ENCODE measurements at places on chromosomes 12 and 14.
A peak's percentile ranks its signal among the peaks of the same experiment; 100 is the strongest.

GRCh38 chr14:52563120-52563519 is 10.5 kb downstream of the GPR137C start:
- no peak for DNase-seq

GRCh38 chr12:61765926-61766325 is 494.3 kb upstream of the USP15 start:
- DNase-seq = no peak

DNA sequence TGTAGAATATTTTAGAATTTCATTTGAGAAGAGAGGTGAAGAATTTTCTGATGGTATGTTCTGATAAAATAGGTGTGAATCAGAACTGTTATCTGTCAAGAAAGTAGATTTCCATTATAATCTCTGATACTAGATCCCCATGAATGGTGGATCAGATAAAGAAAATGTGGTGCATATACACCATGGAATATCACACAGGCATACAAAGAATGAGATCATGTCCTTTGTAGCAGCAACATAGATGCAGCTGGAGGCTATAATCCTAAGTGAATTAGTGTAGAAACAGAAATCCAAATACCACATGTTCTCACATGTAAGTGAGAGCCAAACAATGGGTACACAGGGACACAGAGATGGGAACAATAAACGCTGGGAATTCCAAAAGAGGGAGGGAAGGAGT is 372.0 kb upstream of the ATP2B1 start:
- no peak for DNase-seq

DNA sequence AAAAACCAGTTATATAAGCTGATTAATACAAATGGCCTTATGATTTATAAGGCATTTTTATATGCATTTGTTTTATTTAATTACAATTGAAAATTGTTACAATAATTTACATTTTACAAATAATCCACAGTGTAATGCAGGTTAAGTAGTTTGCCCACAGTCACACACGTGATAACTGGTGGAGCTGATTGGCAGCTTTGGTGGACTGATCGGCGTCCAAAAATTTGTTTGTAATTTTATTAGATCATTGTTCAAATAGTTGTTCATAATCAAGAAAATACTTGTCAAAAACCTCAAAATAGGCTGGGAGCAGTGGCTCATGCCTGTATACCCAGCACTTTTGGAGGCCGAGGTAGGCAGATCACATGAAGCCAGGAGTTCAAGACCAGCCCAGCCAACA is 59.7 kb downstream of the AEBP2 start:
- no peak for DNase-seq

DNA sequence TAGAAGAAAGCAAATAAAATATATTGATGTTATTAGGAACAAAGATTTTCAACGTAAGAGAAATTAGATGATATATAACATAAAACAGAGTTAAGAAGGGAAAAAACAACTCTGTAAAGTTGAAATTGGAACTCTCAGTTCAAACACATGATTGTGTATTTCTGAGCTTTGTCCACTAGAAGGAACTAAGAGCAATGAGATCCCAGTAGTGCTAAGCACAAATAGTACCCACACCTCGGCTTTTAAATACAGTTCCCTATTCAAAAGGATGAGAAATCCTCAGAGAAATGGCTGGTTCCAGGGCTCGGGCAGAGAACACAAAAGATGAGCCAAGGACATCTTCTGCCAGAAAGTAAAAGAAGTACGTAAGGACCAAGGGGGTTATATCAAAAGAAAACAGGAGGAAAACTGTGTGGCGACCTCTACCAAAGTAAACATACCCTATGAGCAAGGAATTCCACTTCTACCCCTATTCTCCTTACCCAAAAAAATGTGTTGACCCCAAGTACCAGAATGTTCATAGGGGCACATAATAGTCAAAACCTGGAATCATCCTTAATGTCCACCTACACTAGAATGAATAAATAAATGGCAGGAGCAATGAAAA is 96.6 kb downstream of the SPTSSA start:
- no peak for DNase-seq

DNA sequence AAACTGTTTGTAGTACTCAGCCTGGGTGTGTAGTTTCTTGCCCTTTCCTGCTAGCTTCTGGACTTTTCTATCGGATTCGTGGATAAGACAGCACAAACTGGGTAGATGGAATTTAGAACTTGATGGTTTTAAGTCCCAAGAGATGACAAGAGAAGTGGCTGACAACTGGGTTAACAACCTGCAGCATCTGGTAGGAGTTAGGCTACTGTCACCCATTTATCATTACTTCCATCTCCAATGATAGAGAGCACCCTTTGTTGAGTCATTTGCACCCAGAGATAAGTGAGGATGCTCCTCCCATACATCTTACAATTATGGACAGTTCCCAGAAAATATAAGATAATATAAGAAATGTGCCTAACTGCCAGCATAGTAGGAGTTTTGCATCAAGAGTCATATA is 50.2 kb upstream of the FLRT2 start:
- no peak for DNase-seq

DNA sequence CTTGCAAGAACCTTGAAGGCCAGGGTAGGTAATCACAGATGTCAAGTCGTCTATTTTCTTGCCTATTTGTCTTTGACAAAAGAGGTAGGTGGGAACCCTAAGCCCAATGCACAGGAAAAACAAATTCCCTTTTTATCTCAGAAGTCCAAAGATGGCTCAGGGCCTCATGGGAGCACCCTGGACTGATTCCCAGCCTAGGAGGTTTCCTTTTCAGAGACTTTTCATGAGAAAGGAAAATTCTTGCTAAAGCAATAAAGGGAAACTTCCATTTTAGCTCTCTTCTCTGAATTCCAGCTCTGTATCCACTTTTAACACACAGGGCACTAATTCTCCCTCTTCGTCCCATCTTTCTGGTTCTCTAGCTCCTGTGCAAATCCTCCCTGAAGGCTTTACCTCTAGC is 1.2 kb downstream of the ZNF641 start:
- peak; percentile 8 for DNase-seq

DNA sequence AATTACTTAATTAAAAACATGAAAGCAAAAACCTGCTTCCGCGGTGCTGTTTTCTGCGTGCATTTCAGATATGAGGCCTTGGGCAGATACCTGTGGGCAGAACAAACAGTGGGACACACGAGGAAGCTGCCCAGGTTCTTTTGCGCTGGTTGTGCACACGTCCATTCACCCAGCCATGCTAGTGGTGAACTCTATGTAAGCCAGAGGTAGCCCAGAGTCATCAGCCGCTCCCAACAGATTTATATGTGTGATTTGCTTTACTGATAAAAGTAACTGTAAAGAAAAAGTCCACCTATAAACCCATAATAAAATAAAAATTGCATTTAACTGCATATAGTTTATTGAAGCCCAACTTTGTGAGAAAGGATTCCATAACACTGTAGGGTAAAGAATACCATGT is 47.1 kb upstream of the TMEM260 start:
- DNase-seq = no peak

- DNase-seq = no peak
Observed at GRCh38 chr12:53564278-53564677, 57.0 kb upstream of the NPFF start.

- no peak for DNase-seq
Observed at GRCh38 chr14:88476214-88476774, 78.5 kb downstream of the PTPN21 start.

GRCh38 chr14:55146425-55146824 is 17.4 kb downstream of the LGALS3 start:
- no peak for DNase-seq

- no peak for DNase-seq
Observed at GRCh38 chr14:32078858-32079216, 1.7 kb downstream of the ARHGAP5 start.

- DNase-seq = no peak
Observed at GRCh38 chr12:130461447-130461815, 123.7 kb downstream of the PIWIL1 start.

- DNase-seq = no peak
Observed at GRCh38 chr14:23800811-23801210, 152.8 kb upstream of the DHRS4 start.

GRCh38 chr12:86445356-86445755 is 189.2 kb upstream of the MGAT4C start:
- DNase-seq = no peak

DNA sequence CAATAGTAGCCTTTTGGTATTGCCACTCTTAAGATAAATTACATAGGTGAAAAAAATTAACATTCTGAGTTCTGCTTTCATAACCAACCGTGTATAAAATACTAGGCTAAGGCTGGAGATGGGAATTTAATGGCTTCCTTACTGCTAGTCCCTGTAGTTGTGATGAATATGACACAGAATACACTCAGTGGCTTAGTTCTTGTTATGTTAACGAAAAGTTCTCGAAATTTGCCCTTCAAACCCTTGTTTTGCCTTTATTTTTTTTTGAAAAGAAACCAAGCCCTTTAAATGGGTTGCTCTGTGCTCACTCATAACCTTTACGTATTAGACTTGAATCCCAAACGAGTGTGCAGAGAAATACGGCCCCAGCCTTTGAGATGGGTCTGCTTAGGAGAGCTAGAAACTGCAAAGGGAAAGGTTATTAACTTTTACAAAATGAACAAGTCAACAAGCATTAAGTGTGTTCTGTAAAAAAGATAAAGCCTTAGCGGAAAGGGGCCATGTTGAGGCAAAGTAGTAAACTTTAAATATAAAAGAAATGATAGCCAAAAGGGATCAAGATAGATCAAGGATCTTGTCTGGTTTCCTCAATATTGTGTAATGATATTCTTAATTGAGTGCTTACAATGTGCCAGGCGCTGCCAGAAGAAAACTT is 1.7 kb downstream of the NUDT4 start:
- no peak for DNase-seq

DNA sequence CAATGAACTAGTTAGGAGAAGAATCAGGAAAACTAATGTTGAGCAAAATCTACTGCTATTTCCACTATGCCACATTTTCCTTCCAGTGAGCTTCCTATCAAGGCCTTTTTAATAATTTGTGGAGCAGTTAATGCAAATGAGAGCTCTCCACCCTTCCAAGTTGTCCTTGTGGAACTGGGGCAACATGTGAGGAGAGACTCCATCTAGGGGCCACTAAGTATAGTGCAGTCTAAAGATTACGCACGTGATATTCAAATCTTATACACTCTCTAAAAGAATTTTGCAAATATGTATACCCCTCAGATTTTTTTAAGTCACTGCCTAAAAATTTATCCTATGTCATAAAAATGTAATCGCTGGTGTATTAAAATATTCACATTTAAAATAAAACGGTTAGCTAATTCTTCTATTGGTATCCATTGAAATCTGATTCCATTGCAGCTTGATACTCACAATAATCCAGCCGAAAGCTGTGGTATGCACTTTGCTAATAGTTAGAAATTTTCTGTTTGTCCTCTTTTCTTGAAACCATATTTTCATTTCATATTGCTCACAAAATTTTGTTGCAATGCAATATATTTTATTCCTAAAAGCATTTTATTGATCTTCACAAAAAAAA is 100.1 kb downstream of the PAH start:
- DNase-seq = peak; percentile 5

GRCh38 chr12:24088751-24089509 is 139.5 kb upstream of the SOX5 start:
- DNase-seq = no peak

- DNase-seq = no peak
Observed at GRCh38 chr12:41627476-41627875, 439.4 kb downstream of the PDZRN4 start.

- no peak for DNase-seq
Observed at GRCh38 chr12:31009976-31010375, 63.7 kb upstream of the DDX11 start.

GRCh38 chr12:69901221-69901905 is 76.3 kb downstream of the MYRFL start:
- no peak for DNase-seq

GRCh38 chr12:18690653-18691052 is 47.2 kb downstream of the PLCZ1 start:
- DNase-seq = no peak

GRCh38 chr12:14213542-14213941 is 151.9 kb upstream of the ATF7IP start:
- DNase-seq = no peak

DNA sequence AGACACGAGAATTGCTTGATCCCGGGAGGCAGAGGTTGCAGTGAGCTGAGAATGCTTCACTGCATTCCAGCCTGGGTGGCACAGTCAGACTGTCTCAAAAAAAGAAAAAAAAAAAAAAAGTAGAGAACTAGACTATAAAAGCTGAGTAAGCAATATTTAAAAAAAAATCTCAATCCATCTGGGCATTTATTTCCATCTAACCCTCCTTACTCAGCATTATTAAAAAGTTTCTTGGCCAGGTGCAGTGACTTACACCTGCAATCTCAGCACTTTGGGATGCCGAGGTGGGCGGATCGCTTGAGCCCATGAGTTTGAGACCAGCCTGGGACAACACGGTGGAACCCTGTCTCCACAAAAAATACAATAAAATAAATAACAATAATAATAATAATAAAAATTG is 4.5 kb downstream of the SUPT16H start:
- DNase-seq = no peak

DNA sequence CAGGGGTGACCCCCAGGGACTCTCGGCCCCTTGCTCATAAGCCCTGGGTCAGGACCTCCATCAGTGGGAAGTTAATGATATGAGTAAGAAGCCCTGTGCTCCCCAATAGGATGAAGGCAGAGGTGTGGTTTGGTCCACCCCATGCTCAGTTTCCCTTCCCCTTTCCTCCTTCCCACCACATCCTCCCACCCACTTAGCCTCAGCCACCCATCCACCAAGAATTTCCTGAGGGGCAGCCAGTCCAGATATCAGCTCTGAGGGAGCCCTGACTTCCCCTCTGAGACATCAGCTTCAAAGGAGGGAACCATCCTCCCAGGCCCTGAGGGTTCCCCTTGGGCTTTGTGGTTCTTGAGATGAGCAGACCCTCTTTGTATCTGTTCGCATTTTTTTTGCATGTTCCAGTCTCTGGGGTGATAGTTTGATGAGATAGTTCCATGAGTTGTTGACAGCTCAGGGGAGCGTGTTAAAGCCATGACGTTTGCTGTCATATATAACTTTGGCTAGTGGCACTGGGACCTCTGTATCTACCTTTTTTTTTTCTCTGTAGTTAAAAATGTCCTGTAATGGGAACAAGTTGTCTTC is 71.2 kb downstream of the LGMN start:
- DNase-seq = no peak

- DNase-seq = no peak
Observed at GRCh38 chr12:26689281-26689841, 143.6 kb downstream of the ITPR2 start.

- DNase-seq = no peak
Observed at GRCh38 chr12:6863033-6863432, 4.3 kb upstream of the TPI1 start.
